Activated CD4-positive, alpha-beta T cell treated with anti-CD3 and anti-CD28 coated beads, Interleukin-10, Interleukin-2, amounts not matched to agents 100 ng/mL and 50 ng/mL, durations not matched to agents 16 hours and 8 hours (primary cell): ENCODE measurements at places on chromosomes 1 and 21.

GRCh38 chr21:32321480-32321879 is 22.8 kb downstream of the MRAP start:
- no peak for DNase-seq

- no peak for DNase-seq
Measured at GRCh38 chr1:41975850-41976569, 57.3 kb upstream of the HIVEP3 start.

DNA sequence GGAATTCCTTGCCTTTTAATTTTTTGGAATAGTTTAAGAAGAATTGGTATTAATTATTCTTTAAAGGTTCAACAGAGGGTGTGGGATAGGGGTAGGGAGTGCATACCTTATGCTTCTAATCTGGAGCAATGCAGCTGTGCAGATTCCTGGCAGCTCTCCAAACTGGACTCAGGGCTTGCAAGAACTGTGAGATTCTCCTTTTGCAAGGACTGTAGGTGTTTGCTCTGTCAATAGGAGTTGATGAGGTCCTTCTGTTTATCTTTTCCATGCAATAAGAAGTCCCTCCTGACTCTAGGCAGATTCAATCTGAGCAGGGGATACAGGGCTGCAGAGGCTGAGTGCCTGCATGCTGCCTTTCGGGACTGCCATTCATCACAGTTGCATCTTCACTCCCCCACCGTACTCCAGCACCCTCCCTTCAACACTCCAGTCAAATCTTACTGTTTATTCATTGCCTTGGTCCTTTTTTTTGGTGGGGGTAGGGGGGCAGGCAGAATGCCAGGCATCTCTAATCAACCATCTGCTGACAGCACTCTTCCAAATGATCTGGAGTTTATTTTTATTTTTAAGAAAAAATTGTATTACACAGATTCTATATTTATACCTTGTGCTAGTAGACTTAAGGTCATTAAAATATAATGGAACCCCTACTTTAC is 122.3 kb downstream of the DISC1 start:
- no peak for DNase-seq

- DNase-seq, result peak; percentile 14
Measured at GRCh38 chr1:53688381-53689102, 50.4 kb downstream of the GLIS1 start.
